ENCODE measurements at places on chromosomes 1 and 21. TPM values are rescaled to one million over a fixed set of nuclear protein-coding genes. Genes with fewer than 3 reads are reported as not detected.

GRCh38 chr1:37925316-37925715 is 21.5 kb downstream of the INPP5B start:
- no peak for DNase-seq

GRCh38 chr1:27300341-27301051 is 21.5 kb upstream of the TMEM222 start:
- DNase-seq = peak; percentile 78

- peak; percentile 36 for DNase-seq
Measured at GRCh38 chr1:94401206-94401605, 17.0 kb upstream of the ABCD3 start.

GRCh38 chr21:29818383-29818921 is 121.3 kb downstream of the GRIK1 start:
- no peak for DNase-seq

DNA sequence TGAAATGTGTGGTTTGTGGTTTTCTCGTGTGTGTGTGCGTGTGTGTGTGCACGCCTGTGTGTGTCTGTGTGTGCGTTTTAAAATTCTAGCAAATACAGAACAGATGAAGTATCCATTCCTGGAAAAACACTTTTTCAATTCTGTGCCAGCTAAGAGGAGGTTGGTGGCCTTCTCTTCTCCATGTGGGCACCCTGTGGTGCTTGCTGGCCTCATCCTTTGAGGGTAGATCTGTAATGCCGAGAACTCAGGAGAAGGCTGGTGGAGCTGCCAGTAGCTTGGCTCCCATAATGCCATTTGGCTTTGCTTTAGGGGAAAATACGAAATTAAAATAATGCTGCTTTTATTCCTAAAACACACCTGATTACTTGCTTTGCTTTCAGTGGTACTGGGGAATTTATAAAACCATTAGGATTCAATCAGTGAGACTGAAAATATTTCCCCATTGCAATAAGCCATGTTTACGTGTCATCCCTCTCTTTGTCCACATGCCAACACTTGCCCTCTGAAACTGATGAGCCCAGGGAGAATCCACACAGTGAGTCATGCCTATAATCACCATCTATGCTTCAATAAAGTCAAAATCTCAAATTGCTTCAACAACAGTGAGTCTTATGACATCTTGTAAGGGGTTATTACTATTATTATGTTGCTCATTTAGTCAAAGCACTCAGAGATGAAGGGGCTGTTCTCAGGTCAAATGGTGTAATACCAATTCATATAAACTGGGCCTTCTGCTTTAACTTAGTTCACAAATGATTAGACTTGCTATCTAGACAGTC is 39.2 kb downstream of the ABCA4 start:
- peak; percentile 67 for DNase-seq

The GNAT2 gene
- total RNA-seq = not detected

The NGF gene
- 0.84 TPM for total RNA-seq

The TRIM17 gene
- 2.2 TPM for total RNA-seq

The TMOD4 gene
- not detected for total RNA-seq

The C4BPA gene
- not detected for total RNA-seq

All from lower leg skin (tissue), 4 donors.